ENCODE measurements at places on chromosomes 16 and 17. TPM values are rescaled to one million over a fixed set of nuclear protein-coding genes. Genes with fewer than 3 reads are reported as not detected.

SRRM2 gene
- 36.8 TPM for polyA plus RNA-seq

ST3GAL2 gene
- polyA plus RNA-seq, result 1.2 TPM

GCSH gene
- 114 TPM for polyA plus RNA-seq

KRT36 gene
- polyA plus RNA-seq, result not detected

CTRL gene
- 1.9 TPM for polyA plus RNA-seq

FLYWCH2 gene
- polyA plus RNA-seq, result 3.5 TPM

DBF4B gene
- 1.3 TPM for polyA plus RNA-seq

VAT1L gene
- polyA plus RNA-seq, result 43.6 TPM

MT3 gene
- 352 TPM for polyA plus RNA-seq

ZFP1 gene
- 18.0 TPM for polyA plus RNA-seq

TMC7 gene
- 0.60 TPM for polyA plus RNA-seq

GCGR gene
- polyA plus RNA-seq, result not detected

PYY gene
- polyA plus RNA-seq, result not detected

SMIM22 gene
- not detected for polyA plus RNA-seq

CCL14 gene
- not detected for polyA plus RNA-seq

BAIAP3 gene
- polyA plus RNA-seq, result 1.5 TPM

PTX4 gene
- not detected for polyA plus RNA-seq

MSLN gene
- not detected for polyA plus RNA-seq

TEDC2 gene
- polyA plus RNA-seq, result 0.22 TPM

ADORA2B gene
- 3.2 TPM for polyA plus RNA-seq

WNK4 gene
- 0.20 TPM for polyA plus RNA-seq

CIBAR2 gene
- not detected for polyA plus RNA-seq

CEMP1 gene
- polyA plus RNA-seq, result 1.0 TPM

KCNAB3 gene
- 0.58 TPM for polyA plus RNA-seq

FAM171A2 gene
- 0.27 TPM for polyA plus RNA-seq

DPEP1 gene
- not detected for polyA plus RNA-seq

KRTAP3-2 gene
- polyA plus RNA-seq, result not detected

KRTAP9-1 gene
- not detected for polyA plus RNA-seq

CDRT15 gene
- not detected for polyA plus RNA-seq

NGFR gene
- polyA plus RNA-seq, result 5.3 TPM

CCDC78 gene
- polyA plus RNA-seq, result not detected

CHMP1A gene
- polyA plus RNA-seq, result 4.8 TPM

ZPBP2 gene
- not detected for polyA plus RNA-seq

CCL4L2 gene
- not detected for polyA plus RNA-seq

CACNG4 gene
- polyA plus RNA-seq, result 0.27 TPM

KIF2B gene
- polyA plus RNA-seq, result not detected

NTN3 gene
- not detected for polyA plus RNA-seq

ANKRD40CL gene
- not detected for polyA plus RNA-seq

DBNDD1 gene
- 52.1 TPM for polyA plus RNA-seq

ACE gene
- polyA plus RNA-seq, result not detected

PRR29 gene
- polyA plus RNA-seq, result not detected

ASIC2 gene
- polyA plus RNA-seq, result 2.0 TPM

PPL gene
- polyA plus RNA-seq, result 1.9 TPM

TBC1D3I gene
- polyA plus RNA-seq, result not detected

KRT40 gene
- not detected for polyA plus RNA-seq

SLC5A10 gene
- not detected for polyA plus RNA-seq

NSRP1 gene
- polyA plus RNA-seq, result 77.6 TPM

HYDIN gene
- polyA plus RNA-seq, result 0.80 TPM

NPIPA2 gene
- 1.1 TPM for polyA plus RNA-seq

WNT3 gene
- polyA plus RNA-seq, result 9.9 TPM

SMIM5 gene
- polyA plus RNA-seq, result not detected

All from Purkinje cell (primary cell).